ENCODE measurements at places on chromosomes 3 and 15.

- DNase-seq, result no peak
Measured at GRCh38 chr3:150259526-150260397, 148.3 kb upstream of the TSC22D2 start.

GRCh38 chr15:38876621-38877020 is 312.0 kb upstream of the RASGRP1 start:
- no peak for DNase-seq

GRCh38 chr3:34859746-34860145 is 779.6 kb upstream of the ARPP21 start:
- no peak for DNase-seq

DNA sequence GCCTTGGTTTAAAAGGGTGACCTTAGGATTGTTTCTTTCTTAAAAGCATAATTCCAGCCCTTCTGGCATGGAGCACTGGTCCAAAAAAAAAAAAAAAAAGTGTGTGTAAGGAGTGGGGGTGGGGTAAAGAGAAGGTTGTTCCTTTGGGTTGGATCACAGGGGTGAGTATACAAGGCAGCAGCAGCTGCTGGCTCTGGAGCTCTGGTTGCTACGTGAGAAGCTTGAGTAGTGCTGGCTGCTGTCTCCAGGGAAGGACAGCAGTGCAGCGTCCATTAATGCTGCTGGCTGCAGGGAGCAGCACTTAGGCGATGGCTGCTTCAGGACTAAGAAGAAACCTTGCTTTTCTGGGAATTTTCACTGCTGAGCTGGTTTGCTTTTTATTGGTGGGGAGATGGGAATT is 2.3 kb downstream of the SETD5 start:
- no peak for DNase-seq

- DNase-seq, result no peak
Measured at GRCh38 chr3:120198305-120198878, 86.6 kb downstream of the GPR156 start.

GRCh38 chr3:195116407-195117185 is 154.4 kb downstream of the XXYLT1 start:
- no peak for DNase-seq

Measured in activated naive CD4-positive, alpha-beta T cell (primary cell).